ENCODE measurements at places on chromosomes 2 and 18.

- DNase-seq = no peak
These were observed 573.5 kb downstream of the DSC3 start for GRCh38 chr18:30469091-30469490.

- DNase-seq = no peak
These were observed 116.3 kb downstream of the POLE4 start for GRCh38 chr2:75074708-75075107.

DNA sequence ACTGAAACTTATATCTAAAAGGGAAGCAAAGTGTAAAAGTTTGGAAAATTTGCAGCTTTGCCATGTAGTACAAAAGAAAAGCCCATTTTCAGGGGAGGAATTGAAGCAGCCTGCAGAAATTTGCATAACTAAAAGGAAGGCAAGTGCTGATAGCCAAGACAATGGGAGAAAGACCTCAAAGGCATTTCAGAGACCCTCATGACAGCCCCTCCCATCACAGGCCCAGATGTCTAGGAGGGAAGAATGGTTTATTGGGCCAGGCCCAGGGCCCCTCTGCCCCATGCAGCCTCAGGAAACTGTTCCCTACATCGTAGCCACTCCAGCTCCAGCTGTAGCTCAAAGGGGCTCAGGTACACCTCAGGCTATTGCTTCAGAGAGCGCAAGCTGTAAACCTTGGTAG is 14.4 kb upstream of the WDR75 start:
- no peak for DNase-seq

DNA sequence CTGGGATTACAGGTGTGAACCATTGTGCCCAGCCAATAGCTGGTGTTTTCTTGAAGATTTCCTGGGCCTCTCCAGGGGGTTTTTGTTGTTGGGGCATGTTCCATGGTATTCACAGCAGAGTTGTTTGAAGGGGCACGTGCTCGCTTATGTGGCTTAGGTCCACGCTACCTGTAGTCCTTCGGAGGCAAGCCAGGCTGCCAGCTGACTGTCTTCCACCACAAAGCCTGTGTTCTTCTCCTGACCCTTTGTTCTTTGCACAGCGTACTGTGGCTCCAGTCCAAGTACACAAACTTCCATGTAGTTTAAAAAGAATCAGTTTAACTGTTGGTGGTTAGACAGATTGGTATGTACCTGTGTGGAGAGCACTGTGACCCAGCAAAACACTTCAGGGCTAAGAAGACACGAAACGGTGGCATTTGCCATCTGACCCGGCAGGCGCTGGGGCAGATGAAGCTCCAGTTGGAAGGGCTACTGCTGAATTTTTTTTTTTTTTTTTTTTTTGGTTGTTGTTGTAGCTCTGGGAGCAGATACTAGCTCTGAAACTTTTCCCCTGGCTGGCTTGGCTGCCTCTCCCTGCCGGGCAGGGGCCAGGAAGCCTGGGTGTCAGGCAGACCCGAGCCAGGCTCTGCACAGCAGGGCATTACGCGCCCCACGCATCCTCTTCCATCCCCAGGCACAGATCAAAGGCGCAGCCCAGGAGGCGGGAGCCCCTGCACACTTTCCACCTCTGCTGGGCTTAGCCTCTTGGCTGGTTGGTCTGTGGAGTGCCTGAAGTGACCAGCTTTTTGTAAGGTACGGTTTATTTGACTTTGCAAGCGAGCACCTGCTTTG is 5.7 kb downstream of the GREB1 start:
- no peak for DNase-seq

DNA sequence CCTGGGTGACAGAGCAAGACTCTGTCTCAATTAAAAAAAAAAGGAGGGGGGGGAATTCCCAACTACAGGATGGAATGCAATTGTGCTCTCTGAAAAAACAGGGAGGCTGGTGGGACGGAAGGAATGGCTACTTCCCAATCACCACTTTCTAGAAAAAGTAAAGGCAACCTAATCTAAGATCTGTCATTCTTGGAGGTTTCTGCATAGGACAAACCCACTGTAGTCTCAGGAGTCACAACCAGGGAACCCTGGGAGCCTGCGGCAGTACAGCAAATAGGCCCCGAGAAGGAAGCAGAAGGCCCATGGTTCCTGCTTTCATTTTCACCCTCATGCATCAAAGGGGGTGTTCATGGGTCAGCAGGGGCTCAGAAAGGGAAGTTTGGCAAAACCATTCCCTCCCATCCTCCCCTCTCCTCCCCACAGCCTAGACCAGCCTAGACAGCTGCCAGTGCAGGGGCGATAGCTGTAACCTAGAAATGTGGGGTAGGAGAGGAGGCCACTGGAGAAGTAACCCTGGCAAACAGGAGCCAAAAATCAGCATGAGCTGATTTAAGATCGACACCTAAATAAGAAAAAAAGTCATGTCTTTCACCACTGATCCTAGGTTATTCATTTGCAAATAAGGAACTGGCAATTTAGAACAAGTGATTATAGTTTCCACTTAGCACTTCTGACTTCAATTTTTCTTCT is 48.0 kb downstream of the TRABD2A start:
- no peak for DNase-seq

All from stimulated activated CD8-positive, alpha-beta memory T cell treated with anti-CD3 and anti-CD28 coated beads, Interleukin-12 subunit alpha, Interleukin-12 subunit beta, amount 100 ng/mL, for 4 hours (primary cell).